ENCODE measurements at places on chromosomes 6 and 20. TPM values are rescaled to one million over a fixed set of nuclear protein-coding genes. Genes with fewer than 3 reads are reported as not detected.

The PRL gene
- total RNA-seq = not detected

The SPEF1 gene
- total RNA-seq = not detected

The CAGE1 gene
- not detected for total RNA-seq

The AGPAT1 gene
- total RNA-seq = 20.0 TPM

The PDYN gene
- total RNA-seq = not detected
